Lung (tissue), 17 donors: ENCODE measurements at places on chromosomes 3 and 15.

GRCh38 chr15:63858881-63859280 is 25.1 kb upstream of the HERC1 start:
- H3K36me3 ChIP-seq, result no peaks in the 10 kb centered on the region
- H3K27ac ChIP-seq, result no peak overlapping the region
- H3K4me1 ChIP-seq, result peaks cover 3% of the 10 kb centered on the region

GRCh38 chr15:82944821-82945220 is 7.7 kb downstream of the HOMER2 start:
- H3K27ac ChIP-seq, result no peak overlapping the region
- H3K4me3 ChIP-seq, result no peak overlapping the region
- no peaks in the 10 kb centered on the region for H3K36me3 ChIP-seq

DNA sequence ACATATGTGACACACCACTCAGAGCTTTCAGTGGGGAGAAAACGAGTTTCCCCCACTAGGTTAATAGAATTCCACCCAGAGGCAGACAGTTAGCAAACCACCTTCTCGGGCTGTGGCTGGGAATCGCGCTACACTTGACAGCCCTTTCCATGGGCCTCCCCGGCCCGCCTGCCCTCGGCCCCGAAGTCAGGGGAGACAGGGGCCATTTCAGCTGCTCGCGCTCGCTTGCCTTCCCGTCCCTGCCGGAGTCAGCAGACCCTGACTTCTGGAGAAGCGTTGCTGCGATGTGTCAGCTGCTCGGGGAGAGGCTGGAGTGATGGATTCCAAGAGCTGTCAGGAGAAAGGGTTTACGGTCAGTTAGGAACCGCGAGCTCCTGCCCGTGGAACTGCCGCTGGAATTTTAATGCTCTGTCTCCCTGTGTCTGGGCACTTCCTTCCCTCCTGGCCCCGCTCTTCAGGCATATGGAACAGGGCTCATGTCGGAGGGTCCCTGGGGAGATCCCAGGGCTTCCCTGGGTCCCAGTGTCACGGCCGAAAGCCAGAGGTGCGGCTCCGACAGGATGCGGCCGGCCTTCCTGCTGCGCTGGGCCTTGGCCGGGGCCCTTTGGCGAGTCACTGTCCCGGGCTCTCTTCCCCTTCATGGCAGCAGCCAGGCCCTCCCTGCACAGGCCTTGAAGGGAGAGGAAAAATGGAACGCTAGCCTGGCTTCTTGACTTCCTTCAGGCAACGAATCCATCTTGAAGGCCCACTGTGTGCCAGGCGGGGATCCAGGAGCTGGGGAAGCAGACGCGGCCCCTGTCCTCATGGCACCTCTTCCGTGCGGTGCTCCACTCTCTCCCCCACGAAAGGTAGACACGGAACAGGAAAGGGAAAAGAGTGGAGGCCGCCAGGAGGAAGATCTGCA is 38.4 kb upstream of the VPS8 start:
- peak overlapping the region; percentile 53 for H3K27ac ChIP-seq
- H3K4me1 ChIP-seq, result peaks cover 3% of the 10 kb centered on the region
- DNase-seq, result peak; percentile 96
- no peak overlapping the region for H3K4me3 ChIP-seq

DNA sequence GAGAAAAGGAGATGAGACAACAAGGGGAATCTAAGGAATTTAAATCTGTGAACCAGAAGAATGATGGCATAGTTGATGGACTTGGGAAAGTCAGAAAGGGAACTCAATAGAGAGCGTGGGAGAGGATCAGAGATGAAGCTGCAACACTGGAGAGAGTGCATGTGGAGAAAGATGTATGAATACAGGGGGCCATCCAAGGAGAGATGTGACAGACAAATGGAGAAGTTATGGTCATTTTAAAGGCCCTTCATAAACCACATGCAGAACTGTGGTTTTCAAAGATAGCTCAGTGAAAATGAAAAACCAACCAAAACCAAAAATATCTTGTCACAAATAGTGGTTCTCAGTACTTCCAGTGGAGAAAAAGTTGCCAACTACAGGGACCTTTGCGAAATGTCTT is 265.2 kb downstream of the SUCLG2 start:
- H3K27me3 ChIP-seq, result no peaks in the 10 kb centered on the region
- no peak overlapping the region for H3K4me3 ChIP-seq
- H3K4me1 ChIP-seq, result peaks cover 4% of the 10 kb centered on the region
- DNase-seq, result no peak
- H3K36me3 ChIP-seq, result peaks cover 5% of the 10 kb centered on the region
